ENCODE measurements at places on chromosomes 5 and 9.

GRCh38 chr5:102771435-102771834, 16.3 kb downstream of the PAM start:
- no peak for DNase-seq

DNA sequence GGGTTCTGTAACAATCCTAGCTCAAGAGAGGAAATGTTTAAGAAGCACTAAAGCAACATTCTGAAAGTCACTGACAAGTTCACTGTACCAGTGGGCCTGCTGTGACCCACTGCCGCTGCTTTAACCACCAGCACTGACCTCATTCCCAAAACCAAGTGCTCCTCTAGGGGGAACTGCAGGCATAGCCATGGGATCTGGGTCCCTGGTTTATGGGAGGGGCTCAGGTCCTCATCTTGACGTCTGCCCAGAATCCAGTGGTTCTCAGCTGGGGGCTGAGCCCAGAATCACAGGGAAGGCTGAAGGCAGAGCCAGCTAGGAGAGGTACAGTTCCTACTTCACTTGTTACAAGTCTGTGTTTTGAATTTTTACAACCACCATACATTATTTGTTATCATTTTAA, 36.1 kb upstream of the SLC2A8 start:
- no peak for DNase-seq

DNA sequence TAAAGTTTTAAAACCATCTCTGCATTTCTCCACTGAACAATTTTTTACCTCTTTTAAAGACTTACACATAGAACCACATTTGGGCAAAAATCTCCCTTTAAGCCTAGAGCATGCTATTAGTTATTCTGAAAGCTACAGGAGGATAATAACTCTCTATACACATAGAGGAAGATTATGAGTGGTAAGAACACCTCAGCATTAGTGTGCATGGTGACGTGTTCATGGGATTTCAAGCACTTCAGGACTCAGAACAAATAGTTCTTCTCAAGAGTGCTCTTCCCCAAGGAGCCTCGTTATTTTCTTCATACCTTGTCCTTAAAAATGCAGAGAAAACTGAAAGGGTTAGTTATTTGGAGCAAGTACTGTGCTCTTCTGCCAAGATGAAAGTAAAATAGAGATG, 256.9 kb upstream of the TUSC1 start:
- DNase-seq = no peak

DNA sequence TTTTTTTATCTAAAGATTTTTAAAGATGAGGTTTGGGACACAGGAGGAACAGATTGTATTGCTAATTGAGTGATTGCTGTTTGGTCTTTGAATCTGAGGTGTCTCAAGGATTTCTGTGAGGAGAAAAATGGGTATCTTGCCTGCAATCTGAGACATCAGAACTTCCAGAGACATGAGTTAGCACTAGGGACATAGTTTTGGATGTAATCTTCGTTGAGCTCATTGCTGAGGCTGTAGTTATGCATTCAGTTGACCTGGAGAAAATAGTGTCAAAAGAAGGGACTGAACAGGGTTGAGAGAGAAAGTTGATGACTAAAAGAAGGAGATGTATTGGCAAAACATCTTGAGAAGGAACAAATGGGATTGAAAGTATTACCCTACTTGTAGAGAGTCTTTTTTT, 24.6 kb downstream of the C9orf85 start:
- DNase-seq = no peak

DNA sequence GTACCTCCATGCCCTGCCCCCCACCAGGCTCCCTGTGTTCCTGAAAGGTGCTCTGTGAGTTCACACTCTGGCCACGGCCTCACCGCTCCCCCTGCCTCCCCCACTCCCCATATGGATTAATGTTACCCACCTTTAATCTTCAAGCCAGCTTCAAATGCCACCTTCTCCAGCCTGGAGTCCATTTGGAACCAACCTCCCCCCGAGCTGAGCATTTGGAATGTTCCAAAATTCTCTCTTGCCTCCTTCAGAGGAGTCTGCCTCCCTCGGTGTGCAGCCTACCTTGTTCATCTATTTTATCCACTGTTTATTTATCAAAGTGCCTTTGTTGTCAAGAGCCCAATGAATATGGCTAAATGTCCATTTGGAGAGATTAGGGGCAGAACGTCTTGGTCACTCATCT, 4.3 kb downstream of the GOLGA2 start:
- no peak for DNase-seq

GRCh38 chr5:112117551-112117950, 301.5 kb downstream of the EPB41L4A start:
- DNase-seq = no peak

GRCh38 chr5:5364932-5365331, 57.5 kb upstream of the ICE1 start:
- DNase-seq = no peak

DNA sequence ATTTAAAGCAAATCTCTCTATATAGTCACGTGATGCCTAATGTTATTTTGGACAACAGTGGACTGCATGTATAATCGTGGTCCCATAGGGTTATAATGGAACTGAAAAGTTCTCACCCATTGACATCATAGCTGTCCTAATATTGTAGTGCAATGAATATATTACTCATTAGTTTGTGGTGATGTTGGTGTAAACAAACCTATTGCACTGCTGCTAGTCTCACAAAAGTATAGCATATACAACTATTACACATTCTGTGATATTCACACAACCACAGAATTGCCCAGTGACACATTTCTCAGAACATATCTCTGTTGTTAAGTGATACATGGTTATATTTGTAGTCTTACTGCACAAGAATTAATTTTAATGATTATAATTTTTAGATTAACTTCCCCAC, 37.7 kb downstream of the IPO11 start:
- no peak for DNase-seq

GRCh38 chr5:148659641-148660345, 5.5 kb upstream of the HTR4 start:
- DNase-seq = no peak

GRCh38 chr5:105680858-105681475, 1989.8 kb downstream of the EFNA5 start:
- no peak for DNase-seq

DNA sequence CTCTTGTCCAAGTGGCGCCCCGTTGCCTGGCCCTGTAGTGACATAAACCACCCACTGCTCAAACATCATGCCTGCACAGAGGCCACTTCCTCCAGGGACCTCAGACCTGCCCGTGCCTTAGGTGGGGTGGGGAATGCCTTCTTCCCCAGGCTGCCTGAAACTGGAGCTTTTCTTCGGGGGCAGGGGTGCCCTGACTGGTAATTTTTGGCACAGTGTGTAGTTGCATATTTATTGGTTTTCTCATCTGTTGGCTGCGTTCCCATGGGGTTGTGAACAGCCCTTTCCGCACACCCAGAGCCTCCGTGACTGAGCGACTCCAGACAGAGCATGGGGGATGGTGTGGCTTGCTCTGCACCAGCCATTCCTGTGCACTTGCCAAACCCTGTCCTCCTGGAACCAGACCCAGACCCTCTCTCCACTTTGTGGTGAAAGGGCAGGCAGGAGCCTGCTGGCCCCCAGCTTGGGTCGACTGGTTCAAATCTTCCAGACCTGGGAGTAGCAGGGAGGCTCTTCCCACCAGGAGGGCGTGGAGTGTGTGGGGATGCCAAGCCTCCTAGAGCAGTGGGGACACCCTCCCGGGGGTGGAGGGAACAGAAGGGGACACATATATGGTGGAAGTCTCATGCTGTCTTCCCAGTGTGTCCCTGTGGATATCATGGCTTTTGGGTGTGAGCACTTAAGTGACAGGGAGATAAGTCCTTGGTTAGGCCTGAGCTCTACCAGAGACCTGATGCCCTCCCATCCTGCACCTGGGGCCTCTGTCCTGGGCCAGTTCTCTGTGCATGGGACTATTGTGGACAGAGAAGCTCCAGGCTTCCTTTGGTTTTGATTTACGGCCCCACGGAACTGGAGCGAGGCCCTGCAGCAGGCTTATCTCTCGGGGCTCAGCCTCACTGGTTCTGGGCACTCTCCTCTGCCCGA, 39.6 kb downstream of the WNK2 start:
- no peak for DNase-seq

DNA sequence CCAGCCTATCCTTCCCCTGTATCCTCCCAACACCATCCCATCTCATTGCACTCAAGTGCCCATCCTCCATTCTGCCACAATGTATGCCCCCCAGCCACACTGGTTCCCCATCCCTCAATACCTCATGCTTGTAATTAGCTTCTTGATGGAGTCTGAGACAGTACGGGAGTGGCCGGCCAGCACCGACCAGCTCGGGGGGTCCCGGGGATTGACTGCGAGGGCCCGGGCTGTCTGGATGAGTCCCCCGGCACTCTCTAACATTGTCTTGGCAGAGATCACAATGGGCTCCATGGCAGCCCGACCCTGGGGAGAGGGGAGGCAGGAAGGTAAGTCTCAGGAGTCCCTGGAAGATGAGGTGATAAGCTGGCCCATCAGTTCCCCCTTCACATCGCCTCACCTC, 17.2 kb upstream of the TPM2 start:
- DNase-seq = no peak

DNA sequence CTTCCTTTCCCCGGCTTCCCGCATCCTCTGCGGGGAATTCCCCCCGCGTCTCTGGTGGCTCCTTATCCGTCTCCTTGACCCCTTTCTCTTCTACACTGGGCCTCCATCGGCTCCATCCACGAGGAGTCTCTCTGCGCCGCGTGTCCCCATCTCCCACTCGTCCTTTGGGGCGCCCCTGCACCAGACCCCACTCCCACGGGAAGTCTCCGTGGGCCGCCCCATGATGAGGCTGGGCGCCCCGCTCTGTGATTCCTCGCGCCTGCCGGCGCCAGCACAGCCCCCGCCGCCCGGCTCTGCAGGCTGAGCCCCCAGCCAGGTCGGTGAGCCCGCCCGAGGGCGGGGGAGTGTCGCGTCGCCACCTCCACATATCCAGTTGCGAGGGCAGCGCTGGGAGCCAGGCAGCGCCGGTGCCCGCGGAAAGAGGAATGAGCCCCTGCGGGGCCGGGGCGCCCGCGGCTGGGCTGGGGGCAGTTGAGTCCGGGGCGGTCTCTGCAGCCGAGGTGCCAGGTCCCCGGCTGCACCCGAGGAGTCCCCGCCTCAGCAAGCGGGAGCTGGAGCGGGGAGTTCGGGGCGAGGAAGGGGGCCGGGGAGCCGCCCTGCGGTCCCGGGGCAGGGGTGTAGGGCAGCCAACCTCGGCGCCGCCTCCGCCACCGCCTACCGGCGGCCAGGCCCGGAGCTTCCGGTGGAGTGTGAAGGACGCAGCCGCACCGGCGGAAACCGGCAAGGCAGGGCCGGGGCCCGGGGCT, 2.1 kb upstream of the TRAF1 start:
- peak; percentile 75 for DNase-seq

GRCh38 chr5:10619649-10620048, 55.8 kb downstream of the ANKRD33B start:
- DNase-seq = no peak

DNA sequence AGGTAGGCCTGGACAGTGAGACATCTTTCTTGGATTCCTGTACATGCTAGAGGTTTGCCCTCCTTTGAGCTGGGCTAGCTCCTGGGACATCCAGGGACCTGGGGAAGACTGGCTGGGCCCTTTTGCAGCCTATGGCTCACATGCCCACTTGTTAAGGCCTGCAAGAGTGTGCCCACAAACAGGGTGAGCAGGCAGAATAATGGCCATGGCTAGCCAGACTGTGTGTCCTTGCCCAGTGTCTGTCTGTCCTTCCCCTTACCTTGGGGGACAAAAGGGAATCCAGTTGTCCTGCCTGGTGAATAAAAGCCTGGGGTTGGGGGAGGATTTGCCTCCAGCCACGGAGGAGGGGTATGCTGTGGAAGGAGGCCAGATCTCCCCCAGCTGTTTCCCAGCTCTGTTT, 13.0 kb upstream of the CXXC5 start:
- no peak for DNase-seq

- no peak for DNase-seq
Measured at GRCh38 chr5:53569453-53569852, 9.0 kb downstream of the NDUFS4 start.

GRCh38 chr5:143135832-143136551, 267.5 kb downstream of the NR3C1 start:
- DNase-seq = no peak

- DNase-seq = no peak
Measured at GRCh38 chr9:117747386-117747970, 43.3 kb downstream of the TLR4 start.

- no peak for DNase-seq
Measured at GRCh38 chr5:144691936-144692335, 521.3 kb downstream of the KCTD16 start.

DNA sequence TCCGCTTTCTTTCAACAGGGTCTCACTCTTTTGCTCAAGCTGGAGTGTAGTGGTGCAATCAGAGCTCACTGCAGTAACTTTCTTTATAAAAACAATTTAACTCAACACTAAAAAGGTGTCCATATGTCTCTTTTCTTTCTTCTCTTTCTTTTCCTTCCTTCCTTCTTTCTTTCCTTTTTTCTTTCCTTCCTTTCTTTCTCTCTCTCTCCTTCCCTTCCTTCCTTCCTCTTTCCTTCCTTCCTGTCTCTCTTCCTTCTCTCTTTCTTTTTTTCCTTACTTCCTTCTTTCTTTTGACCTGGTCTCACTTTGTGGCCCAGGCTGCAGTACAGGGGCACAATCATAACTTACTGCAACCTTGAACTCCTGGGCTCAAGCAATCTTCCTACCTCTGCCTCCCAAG, 25.8 kb upstream of the TBC1D2 start:
- DNase-seq = no peak

GRCh38 chr5:63854076-63854475, 108.2 kb downstream of the HTR1A start:
- DNase-seq = no peak

- DNase-seq = no peak
Measured at GRCh38 chr5:105101577-105101976, 1539.0 kb upstream of the NUDT12 start.

- DNase-seq = no peak
Measured at GRCh38 chr9:113682297-113682771, 193.8 kb upstream of the ZNF618 start.

DNA sequence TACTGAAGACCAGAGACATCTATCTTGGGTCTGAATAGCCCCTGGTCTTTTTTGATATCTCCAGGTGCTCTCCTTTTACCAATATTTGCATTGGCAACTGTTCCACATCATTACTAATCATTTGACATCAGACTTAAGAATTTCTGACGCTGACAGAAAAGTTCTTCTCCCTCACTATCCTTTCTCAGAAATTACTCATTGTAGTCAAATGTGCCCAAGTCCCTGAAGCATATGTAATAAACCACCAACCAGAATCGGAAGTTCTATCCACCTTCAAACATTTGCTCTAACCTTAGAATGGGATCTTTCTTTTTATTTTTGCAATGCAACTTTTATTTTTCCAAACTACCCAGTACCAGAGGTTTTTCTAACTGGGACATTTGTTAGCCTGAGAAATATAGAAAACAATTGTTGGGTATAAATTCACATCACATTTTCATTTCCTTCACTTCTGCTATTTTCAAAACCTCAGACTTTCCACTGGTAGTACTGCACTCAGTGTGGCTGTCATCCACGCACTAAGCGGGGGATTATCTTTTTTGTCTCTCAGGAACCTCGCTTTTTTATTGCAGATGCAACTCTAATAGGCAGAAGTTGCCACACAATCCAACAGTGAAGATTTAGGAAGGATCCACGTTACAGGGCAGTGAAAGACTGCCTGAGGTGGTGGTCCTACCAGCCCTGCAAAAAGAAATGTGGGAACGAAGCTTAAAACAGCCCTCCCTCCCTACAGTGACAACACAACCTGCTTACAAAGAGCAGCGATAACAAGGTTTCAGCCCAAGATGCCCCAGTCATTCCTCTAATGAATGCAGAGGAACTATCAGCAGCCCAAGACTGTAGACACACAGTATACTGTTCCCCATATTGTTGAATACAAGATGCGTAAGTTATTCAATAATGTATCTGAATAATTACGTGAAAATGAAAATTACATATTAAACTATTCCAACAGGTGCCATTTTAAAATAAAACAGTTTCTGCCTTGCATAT, 201.2 kb downstream of the EBF1 start:
- DNase-seq = no peak

- no peak for DNase-seq
Measured at GRCh38 chr5:59823420-59823819, 70.1 kb downstream of the PDE4D start.
